ENCODE measurements at places on chromosomes 4 and X.
A peak's percentile ranks its signal among the peaks of the same experiment; 100 is the strongest.

GRCh38 chr4:95638920-95639501 is 90.2 kb upstream of the UNC5C start:
- no peak for DNase-seq

- no peak for DNase-seq
Measured at GRCh38 chrX:42725196-42725595, 52.8 kb downstream of the PPP1R2C start.

GRCh38 chr4:83208371-83209365 is 75.9 kb downstream of the COQ2 start:
- DNase-seq = no peak

GRCh38 chr4:186806679-186807421 is 83.2 kb upstream of the FAT1 start:
- no peak for DNase-seq

DNA sequence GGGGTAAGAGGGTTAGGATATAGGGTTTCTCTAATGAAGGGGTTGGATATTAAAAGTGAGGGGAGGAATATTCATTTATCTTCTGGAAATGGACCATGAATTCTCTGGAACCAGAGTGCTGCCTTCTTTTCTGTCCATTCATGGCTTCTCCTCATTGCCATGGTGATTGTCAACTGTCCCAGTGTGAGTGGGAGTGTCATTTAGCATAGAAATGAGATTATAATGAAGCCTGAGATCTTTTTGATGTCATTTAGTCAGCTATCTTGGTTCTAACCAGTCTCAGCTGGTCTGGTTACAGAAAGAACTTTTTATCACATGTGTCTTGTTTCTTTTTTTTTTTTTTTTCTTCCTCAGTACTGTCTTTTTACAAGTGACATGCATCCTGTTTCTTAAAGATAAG is 497.3 kb upstream of the PITX2 start:
- DNase-seq = no peak

GRCh38 chrX:71400710-71401109 is 34.6 kb downstream of the TAF1 start:
- no peak for DNase-seq

- DNase-seq = no peak
Measured at GRCh38 chr4:81060587-81061343, 30.3 kb downstream of the BMP3 start.

GRCh38 chr4:169115144-169115896 is 105.3 kb upstream of the CBR4 start:
- no peak for DNase-seq

- no peak for DNase-seq
Measured at GRCh38 chr4:53688186-53688790, 97.0 kb upstream of the LNX1 start.

DNA sequence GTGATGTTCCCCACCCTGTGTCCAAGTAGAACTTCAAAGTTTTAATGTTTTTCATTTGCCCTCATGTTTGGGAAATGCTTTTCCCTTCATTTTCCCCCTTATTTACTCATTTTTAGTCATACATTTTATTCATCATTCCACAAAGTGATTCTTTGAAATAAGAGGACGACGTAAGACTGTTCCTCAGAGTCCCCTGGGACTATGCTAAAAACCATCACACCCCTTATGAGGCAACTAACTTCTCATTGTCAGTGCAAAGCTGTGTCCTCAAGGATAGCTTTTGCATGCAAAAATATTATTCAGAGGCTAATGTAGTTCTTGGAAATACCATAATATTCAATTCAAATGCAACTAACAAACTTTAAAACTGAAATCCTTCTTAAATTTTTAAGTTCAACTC is 14.8 kb upstream of the ADGRG2 start:
- no peak for DNase-seq

DNA sequence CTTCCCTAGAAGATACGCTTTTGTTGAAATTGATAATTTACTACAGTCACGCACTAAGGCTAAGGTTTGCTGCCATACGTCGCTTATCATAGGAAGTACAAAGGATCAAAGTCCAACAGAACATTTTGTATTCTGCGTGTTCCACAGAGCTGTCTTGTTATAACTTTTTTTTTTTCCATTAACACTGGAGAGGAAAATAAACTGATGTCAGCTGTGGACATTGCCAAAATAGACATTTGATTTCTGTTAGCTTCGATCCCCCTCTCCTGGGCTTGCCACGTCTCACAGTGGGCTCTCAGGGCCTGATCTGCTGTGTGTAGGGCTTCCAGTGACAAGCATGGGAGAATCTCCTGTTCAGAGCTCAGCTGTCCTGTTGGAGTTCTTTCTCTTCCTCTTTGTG is 93.3 kb downstream of the SPATA18 start:
- DNase-seq = no peak

DNA sequence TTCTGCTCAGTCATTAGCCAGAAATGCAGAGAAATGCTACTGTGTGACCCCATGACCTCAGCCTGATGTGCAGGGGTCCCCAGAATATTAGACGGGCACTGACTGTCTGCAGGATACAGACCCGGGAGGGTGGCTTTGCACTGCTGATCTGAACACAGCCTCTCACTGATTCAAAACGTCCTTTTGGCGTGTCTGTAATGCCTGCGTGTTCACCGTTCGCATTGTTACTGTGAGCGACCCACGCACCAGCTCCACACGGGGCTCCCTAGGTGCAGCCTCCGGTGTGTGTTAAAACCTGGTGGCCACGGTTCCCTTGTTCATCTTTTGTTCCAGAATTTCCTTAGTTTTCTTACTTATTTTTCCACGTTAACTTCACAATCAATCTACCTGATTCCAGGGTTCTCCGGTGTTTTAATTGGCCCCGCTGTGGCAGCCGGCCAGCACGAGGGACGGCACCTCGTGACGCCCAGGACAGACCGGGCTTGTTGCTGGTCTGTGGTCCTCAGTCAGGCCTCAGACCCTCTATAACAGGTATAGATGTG is 32.0 kb upstream of the SPON2 start:
- no peak for DNase-seq

GRCh38 chrX:7446815-7447214 is 298.9 kb upstream of the PUDP start:
- no peak for DNase-seq

- DNase-seq = no peak
Measured at GRCh38 chr4:15317246-15317645, 110.6 kb upstream of the C1QTNF7 start.

DNA sequence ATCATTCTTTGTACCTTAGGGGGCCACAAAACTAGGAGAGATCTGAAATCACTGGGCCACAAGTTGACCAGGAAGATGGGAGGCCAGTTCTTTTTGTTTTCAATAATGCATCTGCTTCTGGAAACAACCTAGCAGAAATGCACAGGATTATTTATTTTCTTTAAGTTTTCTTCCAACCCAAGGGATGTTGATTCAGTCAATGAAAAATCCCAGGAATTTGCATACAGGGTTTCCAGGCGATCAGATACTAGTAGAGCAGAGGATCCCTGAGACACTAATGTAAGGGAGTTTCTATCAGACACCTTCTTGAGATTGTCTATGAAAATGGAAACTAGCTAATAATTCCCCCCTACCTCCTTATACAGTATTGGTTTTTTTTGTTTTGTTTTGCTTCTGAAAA is 7.4 kb downstream of the ATOH1 start:
- DNase-seq = no peak

GRCh38 chrX:85419293-85419692 is 39.8 kb upstream of the POF1B start:
- DNase-seq = no peak

GRCh38 chr4:53321151-53321983 is 44.5 kb downstream of the SCFD2 start:
- DNase-seq = no peak

DNA sequence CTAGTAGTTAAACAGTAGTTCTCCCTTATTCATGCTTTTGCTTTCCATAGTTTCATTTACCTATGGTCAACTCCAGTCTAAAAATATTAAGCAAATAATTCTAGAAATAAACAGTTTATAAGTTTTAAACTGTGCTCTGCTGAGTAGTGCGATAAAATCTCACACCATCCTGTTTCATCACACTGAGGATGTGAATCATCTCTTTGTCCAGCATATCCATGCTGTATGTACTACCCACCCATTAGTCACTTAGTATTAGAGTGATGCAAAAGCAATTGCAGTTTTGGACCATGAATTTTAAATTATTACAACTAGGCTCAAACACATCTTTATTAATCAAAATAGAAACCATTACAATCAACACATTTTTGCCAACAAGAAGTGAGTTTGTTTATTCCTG is 187.4 kb downstream of the TEX13C start:
- DNase-seq = no peak

DNA sequence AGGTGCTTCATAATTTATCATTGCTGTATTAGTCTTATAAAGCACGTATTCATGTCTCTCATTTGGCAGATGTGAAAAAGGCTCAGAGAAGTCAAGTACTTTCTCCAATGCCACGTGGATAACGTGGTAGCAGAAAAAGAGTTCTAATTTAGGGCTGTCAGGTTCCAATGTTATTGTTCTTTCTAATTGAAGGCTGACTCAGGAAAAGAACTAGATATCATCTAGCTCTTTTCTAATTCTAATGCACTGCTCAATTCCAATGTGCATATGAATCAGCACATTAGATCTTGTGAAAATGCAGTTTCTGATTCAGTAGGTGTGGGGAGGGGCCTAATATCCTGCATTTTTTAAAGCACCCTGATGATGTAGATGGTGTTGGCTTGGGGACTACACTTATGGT is 22.8 kb downstream of the AGA start:
- DNase-seq = no peak

GRCh38 chr4:54781756-54782155 is 124.0 kb downstream of the KIT start:
- DNase-seq = no peak

DNA sequence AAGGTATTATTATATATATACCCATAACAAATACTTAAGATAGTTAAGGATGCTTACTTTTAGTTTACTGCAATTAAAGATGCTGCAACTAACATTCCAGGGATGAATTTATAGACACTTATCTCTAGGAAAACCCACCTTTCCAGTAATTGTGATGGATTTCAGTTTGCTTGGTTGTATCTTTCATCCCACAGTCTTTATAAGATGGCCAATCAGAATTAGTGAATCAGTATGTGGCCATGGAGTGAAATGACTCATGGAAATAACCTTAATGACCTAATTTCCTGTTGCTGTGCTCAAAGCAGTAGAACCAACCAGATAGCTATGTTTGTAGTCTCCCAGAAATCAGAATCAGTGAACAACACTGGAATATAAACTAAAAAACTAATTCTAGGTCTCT is 26.4 kb downstream of the MOSPD2 start:
- no peak for DNase-seq

DNA sequence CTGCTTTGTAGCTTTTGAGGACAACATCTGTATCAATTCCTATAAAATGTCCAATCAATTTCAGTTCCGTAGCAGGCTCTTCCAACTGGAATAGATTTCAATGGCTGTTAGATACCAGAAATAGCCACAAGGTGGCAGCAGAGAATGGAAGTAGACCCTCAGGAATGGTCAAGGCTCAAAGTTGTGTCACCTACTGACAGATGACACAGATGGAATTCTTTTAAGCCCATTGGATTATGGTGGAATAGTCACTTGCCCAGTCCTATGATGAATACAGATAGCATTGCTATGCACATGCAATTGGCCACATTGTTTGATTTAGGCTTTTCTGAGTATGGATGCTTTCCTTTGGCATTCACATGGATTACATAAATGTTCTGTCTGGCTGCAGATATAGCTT is 130.4 kb upstream of the RADX start:
- DNase-seq = peak; percentile 27

DNA sequence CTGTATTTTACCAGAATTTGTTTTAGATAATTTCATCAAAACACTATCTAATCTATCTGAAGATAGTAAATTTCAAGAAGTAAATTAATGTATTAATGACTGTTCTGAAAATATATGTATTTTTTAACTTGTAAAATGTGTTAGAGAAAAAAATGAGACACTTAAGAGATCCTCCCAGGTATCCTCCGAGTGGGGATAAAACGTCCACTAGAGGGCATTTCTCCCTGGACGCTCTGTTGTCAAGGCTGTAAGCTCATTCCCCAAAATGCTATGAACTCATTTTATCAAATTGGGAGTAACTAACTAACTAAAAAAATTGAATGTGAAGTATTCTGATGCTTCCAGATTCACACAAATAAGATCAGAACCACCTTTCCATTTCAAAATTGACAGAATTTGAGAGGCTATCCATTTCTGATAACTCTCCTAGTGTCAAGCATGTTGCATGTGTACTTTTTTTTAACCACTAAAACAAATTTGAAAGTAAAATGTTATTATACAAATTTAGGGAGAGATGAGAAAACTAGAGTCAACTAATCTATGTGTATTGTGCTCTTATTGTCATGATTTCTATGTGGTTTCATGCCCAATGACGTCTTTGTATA is 337.3 kb upstream of the HS3ST1 start:
- no peak for DNase-seq

GRCh38 chrX:27057883-27058282 is 405.3 kb downstream of the PPP4R3C start:
- no peak for DNase-seq

DNA sequence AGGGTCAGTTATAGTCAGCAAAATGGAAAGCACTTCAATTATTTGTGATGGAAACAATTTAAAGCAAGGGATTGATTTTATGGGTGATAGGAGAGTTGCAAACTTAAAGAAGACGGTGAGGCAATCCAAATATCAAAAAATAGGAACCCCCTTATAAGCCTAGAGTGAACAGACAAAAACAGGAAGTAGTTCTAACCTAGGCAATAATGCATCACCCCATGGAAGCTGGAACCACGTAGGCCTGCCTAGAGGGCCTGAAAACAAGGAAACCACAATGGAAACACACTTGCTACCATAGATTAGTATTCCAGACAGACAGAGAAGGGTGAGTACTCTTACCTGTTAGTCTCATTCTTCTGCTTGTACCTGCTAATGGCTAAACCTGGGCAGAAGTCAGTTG is 13.5 kb upstream of the GK2 start:
- DNase-seq = no peak

Data from central memory CD4-positive, alpha-beta T cell (primary cell).